ENCODE measurements at places on chromosomes 2 and 18. TPM values are rescaled to one million over a fixed set of nuclear protein-coding genes. Genes with fewer than 3 reads are reported as not detected.

- peaks cover 11% of the 10 kb centered on the region for H3K4me1 ChIP-seq
- H3K27me3 ChIP-seq = no peaks in the 10 kb centered on the region
- H3K27ac ChIP-seq = no peak overlapping the region
- no peaks in the 10 kb centered on the region for H3K36me3 ChIP-seq
These were observed 55.3 kb upstream of the RMDN2 start for GRCh38 chr2:37869771-37870170.

- H3K4me3 ChIP-seq = no peak overlapping the region
- H3K36me3 ChIP-seq = no peaks in the 10 kb centered on the region
- DNase-seq = no peak
- peaks cover 6% of the 10 kb centered on the region for H3K4me1 ChIP-seq
- no peak overlapping the region for H3K27ac ChIP-seq
- no peaks in the 10 kb centered on the region for H3K27me3 ChIP-seq
These were observed 289.4 kb downstream of the ZEB2 start for GRCh38 chr2:144230448-144231085.

DNA sequence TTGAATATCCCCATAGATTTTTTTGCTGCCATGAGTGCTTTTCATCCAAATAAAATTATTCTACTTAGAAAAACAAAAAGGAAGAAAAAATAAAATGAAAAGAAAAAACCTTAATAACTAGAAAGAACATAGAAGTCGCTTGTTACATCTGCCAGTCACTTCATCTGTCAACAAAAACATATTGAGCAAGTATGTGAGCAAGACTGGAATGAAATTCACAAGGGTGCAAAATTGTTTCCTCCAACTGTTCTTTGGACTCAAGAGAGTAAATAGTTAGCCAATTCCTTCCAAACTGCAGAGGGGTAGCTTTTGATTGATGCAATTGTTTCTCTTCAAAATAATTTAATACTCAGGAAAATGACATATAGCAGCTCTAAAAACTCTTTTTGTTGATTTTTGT is 336.3 kb upstream of the CDH7 start:
- no peaks in the 10 kb centered on the region for H3K27me3 ChIP-seq
- no peak for DNase-seq
- H3K36me3 ChIP-seq = no peaks in the 10 kb centered on the region
- H3K4me3 ChIP-seq = no peak overlapping the region

DNA sequence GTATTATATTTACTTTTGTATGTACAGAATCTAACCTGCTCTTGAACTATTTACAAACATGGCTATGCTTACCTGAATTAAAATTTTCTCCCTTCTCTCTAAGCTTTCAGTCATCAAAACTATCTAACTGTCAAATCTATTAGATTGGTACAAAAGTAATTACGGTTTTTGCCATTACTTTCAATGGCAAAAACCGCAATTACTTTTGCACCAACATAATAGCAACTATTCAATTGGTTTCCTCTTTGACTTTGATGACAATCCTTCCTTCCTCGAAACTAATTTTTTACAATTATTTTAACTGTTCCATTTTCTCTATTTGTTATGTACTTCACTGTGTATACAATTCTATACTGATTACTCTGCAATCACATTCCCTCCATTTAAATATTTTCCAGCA is 1019.4 kb upstream of the CDH2 start:
- H3K27me3 ChIP-seq = no peaks in the 10 kb centered on the region
- no peak for DNase-seq
- H3K4me1 ChIP-seq = no peaks in the 10 kb centered on the region
- no peaks in the 10 kb centered on the region for H3K36me3 ChIP-seq
- no peak overlapping the region for H3K27ac ChIP-seq

Gene CD8B
- 0.23 TPM for total RNA-seq

DNA sequence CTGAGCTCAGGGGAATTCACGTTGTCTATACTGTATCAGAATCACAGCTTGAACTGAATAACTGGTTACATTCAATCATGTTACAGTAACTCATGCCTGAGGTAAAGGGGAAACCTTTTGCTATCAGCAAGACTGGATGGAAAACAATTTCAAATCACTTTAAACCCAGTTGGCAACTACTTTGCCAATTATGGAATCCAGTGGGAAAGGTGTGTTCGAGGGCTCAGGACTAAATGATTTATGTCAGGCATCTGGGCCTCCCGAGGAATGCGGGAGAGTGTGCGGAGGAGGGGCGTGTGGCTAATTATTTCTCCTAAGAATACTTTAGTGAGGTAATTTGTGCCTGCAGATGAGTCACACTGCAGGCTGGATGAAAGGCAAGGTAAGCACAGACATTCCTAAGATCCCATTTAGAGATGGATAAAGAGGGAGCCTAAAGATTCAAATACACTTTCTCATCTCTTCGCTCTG is 100.1 kb downstream of the HRH4 start:
- no peaks in the 10 kb centered on the region for H3K4me1 ChIP-seq
- H3K27ac ChIP-seq = no peak overlapping the region
- DNase-seq = no peak
- H3K27me3 ChIP-seq = no peaks in the 10 kb centered on the region
- no peak overlapping the region for H3K4me3 ChIP-seq

DNA sequence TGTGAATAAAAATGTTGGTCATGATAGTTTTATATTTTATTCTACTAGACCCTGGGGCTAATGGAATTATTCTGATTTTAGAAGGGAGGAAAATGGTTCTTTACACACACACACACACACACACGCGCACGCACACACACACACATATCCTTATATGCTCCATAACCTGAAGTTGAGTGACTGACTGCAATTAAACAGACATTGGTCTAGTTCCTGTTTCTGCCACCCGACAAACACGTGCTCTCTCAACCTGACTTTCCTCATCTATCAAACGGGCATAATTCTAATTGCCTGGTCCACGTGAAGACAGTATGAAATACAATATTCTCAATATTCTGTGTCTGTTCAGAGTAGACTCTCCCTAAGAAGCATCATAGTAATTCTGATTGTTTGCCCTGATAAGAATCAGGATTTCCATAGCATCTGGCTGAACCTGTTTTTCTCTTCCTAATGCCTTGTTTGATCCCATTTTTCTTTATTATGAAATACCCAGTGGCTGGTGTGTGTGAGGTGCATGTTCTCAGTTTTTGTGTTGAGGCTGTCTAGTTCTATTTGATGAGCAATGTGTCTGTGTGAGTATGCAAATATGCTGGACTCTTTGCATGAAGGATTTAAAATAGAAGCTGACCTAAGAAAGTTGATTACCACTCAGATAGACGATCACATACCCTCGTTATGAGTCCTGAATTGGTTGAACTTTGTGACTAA is 51.0 kb downstream of the SETBP1 start:
- H3K36me3 ChIP-seq = no peaks in the 10 kb centered on the region
- DNase-seq = no peak
- H3K4me3 ChIP-seq = no peak overlapping the region
- peaks cover 6% of the 10 kb centered on the region for H3K4me1 ChIP-seq

Gene ZNF385B
- total RNA-seq = 0.22 TPM

DNA sequence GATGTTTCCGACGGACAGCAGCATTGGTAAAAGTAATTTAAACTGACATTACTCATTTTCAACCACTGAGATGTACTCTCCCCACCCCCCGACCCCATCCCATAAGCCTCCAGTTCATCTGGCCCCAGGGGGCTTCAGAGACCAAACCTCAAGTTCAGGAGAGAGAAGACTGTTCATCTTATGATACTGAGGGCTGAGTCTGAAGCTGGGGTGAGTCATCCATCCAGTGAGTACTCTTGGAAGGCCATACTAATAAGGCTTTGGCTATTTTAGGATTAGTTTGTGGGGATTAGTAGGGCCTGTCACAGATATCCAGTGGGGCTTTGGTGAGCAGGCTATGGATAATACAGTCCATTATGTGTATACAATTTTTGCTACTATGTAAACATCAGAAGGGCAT is 125.3 kb upstream of the APCDD1 start:
- no peaks in the 10 kb centered on the region for H3K4me1 ChIP-seq
- no peaks in the 10 kb centered on the region for H3K36me3 ChIP-seq
- no peaks in the 10 kb centered on the region for H3K27me3 ChIP-seq
- H3K27ac ChIP-seq = no peak overlapping the region
- DNase-seq = no peak

DNA sequence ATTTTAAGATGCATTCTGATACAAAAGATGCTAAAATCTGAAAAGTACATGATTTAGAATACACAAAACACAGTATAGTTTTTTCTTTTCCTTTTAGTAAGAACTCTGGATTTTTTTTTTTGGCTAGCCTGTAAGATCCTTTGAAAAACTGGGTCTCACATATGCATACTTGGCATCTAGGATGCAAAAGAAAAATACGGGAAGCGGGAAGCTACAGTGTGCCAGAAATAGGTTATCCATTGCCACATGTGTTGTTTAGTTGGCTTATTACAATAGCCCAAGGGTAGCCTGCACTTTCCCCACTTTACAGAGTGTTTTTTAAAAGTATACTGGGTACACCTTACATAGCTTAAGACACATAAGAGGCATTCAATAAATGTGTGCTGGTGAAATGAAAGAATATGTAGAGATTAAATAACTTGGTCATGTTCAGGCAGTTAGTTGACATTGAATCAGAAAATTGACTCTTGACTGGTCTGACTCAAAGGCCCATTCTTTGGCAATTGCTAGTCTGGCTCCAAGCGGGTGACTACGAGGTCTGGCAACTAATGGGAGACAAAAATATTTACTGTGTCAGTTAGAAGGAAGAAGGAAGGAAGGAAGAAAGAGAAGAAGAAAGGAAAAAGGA is 286.8 kb upstream of the TRIB2 start:
- no peaks in the 10 kb centered on the region for H3K4me1 ChIP-seq
- no peak for DNase-seq
- no peaks in the 10 kb centered on the region for H3K36me3 ChIP-seq
- no peak overlapping the region for H3K27ac ChIP-seq
- no peaks in the 10 kb centered on the region for H3K27me3 ChIP-seq

GRCh38 chr18:28044036-28044435 is 132.9 kb downstream of the CDH2 start:
- H3K4me1 ChIP-seq = no peaks in the 10 kb centered on the region
- DNase-seq = no peak
- H3K27ac ChIP-seq = no peak overlapping the region
- H3K36me3 ChIP-seq = no peaks in the 10 kb centered on the region

Gene PTPN4
- 12.9 TPM for total RNA-seq

GRCh38 chr2:100242891-100243619 is 79.2 kb downstream of the LONRF2 start:
- no peaks in the 10 kb centered on the region for H3K27me3 ChIP-seq
- H3K4me3 ChIP-seq = no peak overlapping the region

GRCh38 chr2:52844701-52845423 is 922.7 kb upstream of the CHAC2 start:
- H3K4me3 ChIP-seq = no peak overlapping the region
- no peaks in the 10 kb centered on the region for H3K4me1 ChIP-seq
- H3K27ac ChIP-seq = no peak overlapping the region
- no peaks in the 10 kb centered on the region for H3K27me3 ChIP-seq
- no peaks in the 10 kb centered on the region for H3K36me3 ChIP-seq
- DNase-seq = no peak

DNA sequence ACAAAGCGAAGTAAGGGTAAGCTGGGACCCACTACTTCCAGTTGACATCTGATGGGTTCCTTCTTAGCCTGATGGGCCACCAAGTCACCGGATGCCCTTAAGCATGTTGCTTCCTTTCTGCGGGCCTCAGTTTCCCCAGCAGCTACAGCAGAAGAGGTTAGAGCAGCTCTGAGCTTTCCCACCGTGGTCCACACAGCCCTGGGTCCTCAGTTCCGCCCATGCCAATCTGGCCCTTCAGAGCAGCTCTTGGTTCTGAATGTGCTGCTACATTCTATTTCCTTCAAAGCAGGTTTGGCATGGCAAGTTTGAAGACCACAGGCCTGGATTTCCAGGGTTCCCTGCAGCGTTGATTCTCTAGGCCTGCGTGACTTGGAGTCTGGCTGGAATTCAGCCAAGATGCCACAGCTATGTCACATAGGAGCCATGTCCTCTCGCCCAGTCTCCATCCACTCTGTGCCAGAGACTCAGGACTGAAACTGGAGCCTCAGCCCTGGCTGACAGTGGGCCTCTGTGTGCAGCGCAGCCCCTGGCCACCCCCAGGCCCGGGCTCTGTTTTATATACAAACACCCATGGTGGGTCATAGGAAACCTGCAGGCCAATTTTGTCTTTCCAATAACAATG is 79.6 kb downstream of the TFCP2L1 start:
- H3K4me1 ChIP-seq = no peaks in the 10 kb centered on the region
- H3K36me3 ChIP-seq = no peaks in the 10 kb centered on the region
- no peak overlapping the region for H3K27ac ChIP-seq
- DNase-seq = no peak

- no peaks in the 10 kb centered on the region for H3K27me3 ChIP-seq
- no peak overlapping the region for H3K27ac ChIP-seq
- H3K4me3 ChIP-seq = no peak overlapping the region
- no peaks in the 10 kb centered on the region for H3K4me1 ChIP-seq
- DNase-seq = no peak
- H3K36me3 ChIP-seq = no peaks in the 10 kb centered on the region
These were observed 46.0 kb downstream of the ADCY3 start for GRCh38 chr2:24874035-24874434.

DNA sequence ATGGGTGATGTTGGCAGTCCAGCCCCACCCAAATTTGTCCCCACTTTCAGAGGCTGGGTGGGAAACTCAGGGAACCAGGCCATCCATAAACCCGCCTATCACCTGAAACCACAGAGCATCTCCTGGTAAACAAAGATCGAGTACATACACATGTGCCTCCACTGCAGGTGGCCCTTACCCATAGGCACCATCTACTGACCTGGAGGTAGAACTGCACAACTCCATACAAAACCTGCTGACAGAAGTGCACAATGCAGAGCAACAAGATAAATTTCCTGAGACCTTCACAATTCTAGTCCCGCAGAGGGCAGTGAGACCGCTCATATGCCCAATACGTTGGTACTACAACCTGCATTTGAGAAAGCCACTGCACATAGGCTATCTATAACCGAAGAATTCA is 856.3 kb downstream of the SUCLG1 start:
- H3K4me3 ChIP-seq = no peak overlapping the region
- H3K36me3 ChIP-seq = no peaks in the 10 kb centered on the region
- H3K27me3 ChIP-seq = no peaks in the 10 kb centered on the region
- H3K27ac ChIP-seq = no peak overlapping the region
- no peak for DNase-seq

DNA sequence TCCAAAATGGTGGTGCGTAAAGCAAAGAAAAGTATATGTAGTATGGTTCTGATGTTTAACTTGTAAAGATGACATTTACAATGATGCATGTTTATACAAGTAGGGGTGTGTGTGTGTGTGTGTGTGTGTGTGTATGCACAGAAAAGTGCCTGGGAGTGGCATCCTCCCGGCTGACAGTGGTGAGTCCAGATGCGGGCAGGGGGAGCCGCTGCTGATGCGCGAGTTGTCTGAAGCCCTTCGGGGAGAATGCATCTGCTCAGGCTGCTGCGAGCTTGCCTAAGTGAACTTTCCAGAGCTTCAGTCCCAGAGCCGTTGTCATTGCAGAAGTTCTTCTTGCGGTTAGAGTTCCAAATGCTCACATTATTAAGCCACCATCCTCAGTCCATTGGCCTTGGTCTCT is 429.7 kb upstream of the HS6ST1 start:
- no peak for DNase-seq
- no peak overlapping the region for H3K4me3 ChIP-seq
- H3K27me3 ChIP-seq = no peaks in the 10 kb centered on the region
- H3K36me3 ChIP-seq = no peaks in the 10 kb centered on the region

DNA sequence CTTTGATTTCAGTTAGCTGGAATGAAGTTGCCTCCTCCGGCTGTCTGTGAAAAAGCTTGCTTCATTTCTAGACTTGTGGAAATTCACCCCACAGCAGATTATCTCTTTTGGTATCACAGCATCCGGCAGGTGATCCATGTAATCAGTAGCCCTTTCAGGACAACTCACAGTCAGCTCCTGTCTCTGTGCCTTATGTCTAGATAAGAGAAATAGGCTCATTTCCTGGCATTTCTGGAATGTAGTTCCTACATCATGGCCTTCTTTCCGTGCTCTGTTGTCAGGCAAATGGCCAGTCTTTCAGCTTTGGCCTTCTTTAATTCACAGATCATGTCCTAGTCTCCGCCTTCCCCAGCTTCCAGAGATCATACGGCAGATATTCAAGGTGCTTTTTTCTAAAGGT is 455.4 kb downstream of the NUP35 start:
- H3K27ac ChIP-seq = no peak overlapping the region
- no peaks in the 10 kb centered on the region for H3K4me1 ChIP-seq
- no peak overlapping the region for H3K4me3 ChIP-seq
